SJSA1 (cell line): ENCODE measurements at places on chromosomes 3 and 15. TPM values are rescaled to one million over a fixed set of nuclear protein-coding genes. Genes with fewer than 3 reads are reported as not detected.

Gene NR2E3
- total RNA-seq: not detected in 2 replicates

DNA sequence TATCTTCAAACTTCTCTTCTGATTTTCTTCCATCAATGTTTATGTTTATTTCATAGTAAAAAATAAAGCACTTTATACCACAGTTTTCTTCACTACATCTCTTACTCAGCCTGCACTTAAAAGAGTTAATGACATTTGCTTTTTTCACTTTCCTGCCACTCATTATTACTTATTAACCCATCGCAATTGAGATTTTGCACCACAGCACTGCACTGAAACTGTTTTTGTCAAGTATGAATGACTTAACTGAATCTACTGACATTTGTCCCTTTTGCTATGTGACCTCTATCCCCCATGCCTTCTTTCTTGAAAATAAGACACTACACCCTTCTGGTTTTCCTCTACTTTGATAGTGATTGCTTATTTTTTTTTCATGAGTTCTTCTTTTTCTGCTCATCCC is 739.7 kb upstream of the DPPA4 start:
- H3K4me3 ChIP-seq: no peak overlapping the region
- no peak overlapping the region for H3K27ac ChIP-seq
- H3K27me3 ChIP-seq: no peaks in the 10 kb centered on the region
- no peak for DNase-seq

Gene CPA3
- total RNA-seq: 0.08 TPM in 1 of 2 replicates, not detected in the other

DNA sequence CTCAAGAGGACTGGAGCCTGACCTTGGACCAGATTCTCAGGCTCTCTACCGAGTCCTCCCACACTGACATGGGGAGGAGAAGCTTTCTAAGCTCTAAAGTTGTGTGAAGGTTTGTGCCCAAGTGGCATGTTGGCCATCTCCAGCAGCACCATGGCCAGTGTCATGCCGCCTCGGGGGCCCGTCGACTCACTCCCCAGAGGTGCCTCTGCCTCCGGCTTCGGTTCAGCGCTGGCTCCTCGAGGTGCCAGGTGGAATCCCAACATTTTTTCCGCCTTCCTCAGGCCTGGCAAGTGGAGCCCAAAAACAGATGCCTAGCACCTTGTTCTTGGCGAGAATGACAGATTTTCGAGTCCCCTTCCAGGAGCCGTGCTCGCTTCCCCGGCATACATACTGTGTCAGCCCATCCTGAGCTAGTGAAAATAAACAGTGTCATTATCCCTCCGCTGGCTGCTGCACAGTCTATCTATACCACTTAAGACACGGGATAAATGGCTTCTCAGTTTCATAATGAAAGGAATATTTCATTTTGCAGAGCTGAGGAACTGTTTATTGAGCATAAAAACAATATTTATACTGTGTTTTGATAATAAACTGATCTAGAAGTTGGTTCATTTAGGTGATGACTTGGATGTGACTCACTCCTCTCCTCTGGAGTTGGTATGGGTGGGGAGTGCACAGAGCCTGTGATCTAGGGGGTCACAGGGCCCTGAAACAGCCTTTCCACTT is 328.5 kb upstream of the TLE3 start:
- no peak overlapping the region for H3K27ac ChIP-seq
- DNase-seq: no peak
- peaks cover 13% of the 10 kb centered on the region for H3K27me3 ChIP-seq
- H3K36me3 ChIP-seq: no peaks in the 10 kb centered on the region
- peaks cover 23% of the 10 kb centered on the region for H3K4me1 ChIP-seq
- no peak overlapping the region for H3K4me3 ChIP-seq

Gene BMF
- total RNA-seq: 3.2 and 6.2 TPM in 2 replicates

Gene ISLR2
- total RNA-seq: not detected in 2 replicates

DNA sequence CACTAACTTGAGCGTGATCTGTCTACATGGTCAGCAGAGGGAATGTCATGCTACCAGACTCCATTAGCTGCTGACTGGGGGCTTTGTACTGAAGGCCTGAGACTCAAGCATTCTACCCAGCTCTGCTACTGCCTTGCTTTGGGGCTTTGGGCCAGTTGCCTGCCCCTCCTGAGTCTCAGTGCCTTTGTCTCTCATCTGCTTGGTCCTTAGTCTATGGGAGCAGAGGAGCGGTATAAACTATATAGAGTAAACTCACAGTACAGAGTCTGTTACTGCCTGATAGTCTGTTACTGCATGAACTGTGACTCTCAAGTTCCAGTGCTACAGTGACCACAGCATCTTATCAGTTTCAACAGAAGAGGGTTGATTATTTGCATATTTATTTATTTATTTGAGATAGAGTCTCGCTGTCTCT is 38.5 kb upstream of the C15orf39 start:
- no peaks in the 10 kb centered on the region for H3K27me3 ChIP-seq
- no peak overlapping the region for H3K27ac ChIP-seq
- peaks cover 35% of the 10 kb centered on the region for H3K4me1 ChIP-seq
- no peak overlapping the region for H3K4me3 ChIP-seq

GRCh38 chr3:45948311-45948781 is 5.1 kb downstream of the CXCR6 start:
- no peak overlapping the region for H3K4me3 ChIP-seq
- H3K27me3 ChIP-seq: no peaks in the 10 kb centered on the region
- H3K27ac ChIP-seq: peak overlapping the region; percentile 80

Gene CPN2
- total RNA-seq: not detected in 2 replicates

DNA sequence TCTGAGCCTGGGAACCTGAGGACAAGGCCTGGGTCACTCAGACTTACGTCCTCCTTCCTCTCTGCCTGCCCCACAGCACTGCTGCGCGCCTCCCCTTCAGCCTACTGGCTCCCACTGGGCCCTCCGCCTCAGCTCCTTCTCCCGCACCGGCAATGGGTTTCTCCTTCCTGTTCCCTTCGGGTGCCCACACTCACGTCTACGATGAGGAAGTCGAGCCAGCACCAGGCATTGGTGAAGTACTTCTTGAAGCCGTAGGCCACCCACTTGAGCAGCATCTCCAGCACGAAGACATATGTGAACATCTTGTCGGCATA is 70.0 kb downstream of the EXOG start:
- H3K27me3 ChIP-seq: no peaks in the 10 kb centered on the region
- no peak for DNase-seq
- H3K27ac ChIP-seq: no peak overlapping the region
- no peaks in the 10 kb centered on the region for H3K4me1 ChIP-seq
- H3K36me3 ChIP-seq: no peaks in the 10 kb centered on the region

DNA sequence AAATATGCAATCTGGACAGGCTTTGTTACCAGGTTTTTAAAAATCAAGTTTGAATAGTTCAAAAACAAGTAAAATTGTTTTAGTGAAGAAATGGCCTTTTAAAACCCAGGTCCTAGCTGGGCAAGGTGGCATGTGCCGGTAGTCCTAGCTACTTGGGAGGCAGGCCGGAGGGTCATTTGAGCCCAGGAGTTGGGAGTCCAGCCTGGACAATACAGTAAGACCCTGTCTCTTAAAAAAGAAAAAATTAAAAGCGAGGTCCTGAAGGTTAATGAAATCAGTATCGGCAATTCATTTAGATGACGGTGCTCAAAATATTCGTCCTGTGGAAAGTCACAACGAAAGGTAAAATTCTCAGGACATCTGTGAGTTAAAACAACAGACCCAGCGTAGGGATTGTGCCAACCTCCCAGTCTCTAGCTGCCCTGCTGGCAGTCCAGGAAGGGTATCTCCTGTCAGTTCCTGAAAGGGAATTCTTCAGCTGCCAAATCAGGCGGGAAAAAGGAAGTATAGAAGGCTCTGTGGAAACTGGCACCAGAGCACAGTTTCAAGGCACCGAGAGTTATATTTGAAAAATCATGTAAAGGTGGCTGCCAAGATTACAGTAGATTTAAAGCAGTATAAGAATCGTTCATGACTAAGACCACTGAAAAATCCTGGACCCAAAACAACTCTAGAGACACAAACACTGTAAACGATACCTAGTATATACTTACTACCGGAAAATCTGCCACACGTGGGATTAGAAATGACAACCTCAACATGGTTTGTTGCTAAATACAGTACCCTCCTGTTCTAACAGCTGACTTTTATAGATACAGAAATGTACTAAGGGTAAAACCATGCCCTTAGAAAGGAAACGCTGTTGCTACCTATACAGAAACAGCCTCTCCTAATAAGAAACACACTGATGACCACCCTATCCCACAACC is 1.2 kb upstream of the ABHD17C start:
- H3K4me1 ChIP-seq: peaks cover 32% of the 10 kb centered on the region
- DNase-seq: no peak
- no peaks in the 10 kb centered on the region for H3K27me3 ChIP-seq
- H3K36me3 ChIP-seq: no peaks in the 10 kb centered on the region
- peak overlapping the region; percentile 90 for H3K4me3 ChIP-seq
- 0 out of 2 replicates have a peak overlapping the region, but pooled peaks have one; percentile 18 for H3K27ac ChIP-seq

- H3K36me3 ChIP-seq: no peaks in the 10 kb centered on the region
- no peak overlapping the region for H3K4me3 ChIP-seq
- no peak for DNase-seq
- peaks cover 29% of the 10 kb centered on the region for H3K4me1 ChIP-seq
These were observed 61.0 kb upstream of the CHRM5 start for GRCh38 chr15:33907326-33907725.

Gene TYRO3
- total RNA-seq: 8.9 and 17.2 TPM in 2 replicates

DNA sequence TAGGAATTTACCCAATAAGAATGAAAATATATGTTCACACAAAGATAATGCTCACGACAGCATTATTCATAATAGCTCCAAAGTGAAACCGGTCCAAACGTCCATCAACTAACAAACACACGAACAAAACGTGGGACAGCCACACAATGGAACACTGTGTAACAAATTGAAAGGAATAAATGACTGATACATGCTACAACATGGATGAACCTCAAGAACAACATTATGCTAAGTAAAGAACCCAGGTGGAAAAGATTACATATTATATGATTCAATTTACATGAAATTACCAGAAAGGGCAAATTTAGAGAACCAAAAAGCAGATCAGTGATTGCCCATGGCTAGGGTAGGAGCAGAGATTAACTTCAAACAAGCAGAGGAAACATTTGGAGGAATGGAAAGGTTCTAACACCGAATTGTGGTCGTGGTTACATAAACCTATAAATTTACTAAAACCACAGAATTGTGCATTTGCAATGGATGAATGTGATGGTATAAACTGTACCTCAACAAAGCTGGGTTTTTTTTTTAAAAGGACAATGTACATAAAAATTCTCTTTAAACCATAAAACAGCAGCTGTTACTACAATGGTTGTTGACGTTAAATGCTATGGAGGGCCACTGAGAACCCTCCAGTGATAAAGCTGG is 76.3 kb downstream of the XXYLT1 start:
- peak overlapping the region; percentile 38 for H3K27ac ChIP-seq
- H3K36me3 ChIP-seq: no peaks in the 10 kb centered on the region
- H3K4me3 ChIP-seq: peak overlapping the region; percentile 11

DNA sequence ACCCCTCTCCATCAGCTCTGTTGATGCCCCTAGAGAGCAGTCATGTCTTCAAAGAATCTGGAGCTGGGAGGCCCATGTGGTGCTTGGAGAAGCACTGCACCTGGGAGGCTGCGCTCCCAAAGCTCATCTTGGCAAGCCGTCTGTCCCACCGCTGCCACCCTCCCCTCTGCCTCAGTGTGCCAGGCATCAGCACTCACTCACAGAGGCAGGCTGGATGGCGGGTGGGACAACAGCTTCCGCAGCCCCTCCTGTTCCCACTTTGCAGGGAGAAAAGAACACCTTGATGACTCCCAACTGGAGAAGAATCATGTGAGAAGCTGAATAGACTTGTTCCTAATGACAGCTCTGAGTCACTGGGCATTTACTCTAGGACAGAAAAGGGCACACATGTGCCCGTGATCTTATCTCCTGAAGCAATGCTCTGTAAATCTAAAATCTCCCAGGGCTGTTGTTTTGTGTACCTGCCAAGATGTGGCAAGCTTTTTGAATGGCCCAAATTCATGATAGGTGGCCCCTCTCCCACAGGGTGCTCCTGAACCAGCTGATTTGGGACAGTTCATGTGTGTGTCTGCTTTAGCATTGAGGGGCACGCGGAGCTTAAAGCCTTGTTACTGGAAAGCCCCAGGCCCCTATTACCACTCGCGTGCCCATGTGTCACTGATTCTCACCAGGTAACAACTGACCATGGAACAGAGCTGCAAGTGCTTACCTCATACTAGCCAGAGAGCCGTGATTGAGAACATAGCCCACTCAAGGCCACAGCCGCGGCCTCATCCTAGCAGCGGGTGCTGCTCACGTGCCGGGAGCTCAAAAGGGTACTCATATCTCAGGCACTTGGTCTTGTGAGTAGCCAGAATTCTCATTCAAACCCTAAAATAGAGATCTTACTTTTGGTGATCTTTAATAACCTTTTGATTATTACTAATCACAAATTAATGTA is 104.4 kb downstream of the DNAJB8 start:
- no peak overlapping the region for H3K27ac ChIP-seq
- H3K4me3 ChIP-seq: no peak overlapping the region
- no peaks in the 10 kb centered on the region for H3K27me3 ChIP-seq
- H3K4me1 ChIP-seq: peaks cover 24% of the 10 kb centered on the region

GRCh38 chr3:13251166-13251903 is 168.8 kb downstream of the NUP210 start:
- H3K4me1 ChIP-seq: no peaks in the 10 kb centered on the region
- H3K4me3 ChIP-seq: no peak overlapping the region
- no peak for DNase-seq
- peaks cover 2% of the 10 kb centered on the region; the same call in 1 of the 2 replicates for H3K27me3 ChIP-seq

GRCh38 chr3:159854500-159855124 is 134.0 kb upstream of the IL12A start:
- peak; percentile 74 for DNase-seq
- peaks cover 46% of the 10 kb centered on the region for H3K4me1 ChIP-seq
- H3K36me3 ChIP-seq: no peaks in the 10 kb centered on the region
- no peaks in the 10 kb centered on the region for H3K27me3 ChIP-seq
- peak overlapping the region; percentile 80 for H3K27ac ChIP-seq
- H3K4me3 ChIP-seq: no peak overlapping the region

DNA sequence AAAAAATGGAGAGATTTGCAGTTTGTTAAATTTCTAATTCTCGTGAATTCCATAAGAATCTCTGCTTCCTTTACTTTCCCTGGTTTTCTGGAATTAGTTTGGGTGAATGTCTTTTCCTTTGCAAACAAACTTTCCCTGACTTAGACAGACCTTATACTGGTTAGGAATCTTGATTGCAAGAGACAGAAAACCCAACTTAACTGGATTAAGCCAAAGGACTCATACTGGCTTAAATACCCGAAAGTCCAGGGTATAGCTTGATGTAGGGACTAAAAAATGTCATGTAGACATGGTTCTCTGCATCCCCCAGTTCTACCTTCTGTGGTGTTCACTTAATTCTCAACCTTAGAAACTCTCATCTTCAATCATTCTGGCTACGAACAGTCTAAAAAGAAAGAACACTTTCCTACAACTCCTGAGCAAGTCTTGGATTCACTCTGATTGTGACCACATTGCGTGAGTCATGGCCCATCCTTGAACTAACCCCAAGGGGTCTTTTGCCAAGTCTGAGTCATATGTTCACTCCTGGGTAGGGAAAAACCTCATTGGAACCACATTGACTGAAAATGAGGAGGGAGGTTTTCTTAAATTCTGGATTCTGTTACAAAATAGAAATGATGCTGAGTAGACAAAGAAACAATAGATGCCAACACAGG is 136.0 kb upstream of the DAZL start:
- H3K4me1 ChIP-seq: peaks cover 13% of the 10 kb centered on the region
- H3K27ac ChIP-seq: peak overlapping the region; percentile 26
- H3K4me3 ChIP-seq: no peak overlapping the region
- no peaks in the 10 kb centered on the region for H3K36me3 ChIP-seq
- DNase-seq: peak; percentile 66
- H3K27me3 ChIP-seq: no peaks in the 10 kb centered on the region
